ENCODE measurements at places on chromosomes 12 and 14.

DNA sequence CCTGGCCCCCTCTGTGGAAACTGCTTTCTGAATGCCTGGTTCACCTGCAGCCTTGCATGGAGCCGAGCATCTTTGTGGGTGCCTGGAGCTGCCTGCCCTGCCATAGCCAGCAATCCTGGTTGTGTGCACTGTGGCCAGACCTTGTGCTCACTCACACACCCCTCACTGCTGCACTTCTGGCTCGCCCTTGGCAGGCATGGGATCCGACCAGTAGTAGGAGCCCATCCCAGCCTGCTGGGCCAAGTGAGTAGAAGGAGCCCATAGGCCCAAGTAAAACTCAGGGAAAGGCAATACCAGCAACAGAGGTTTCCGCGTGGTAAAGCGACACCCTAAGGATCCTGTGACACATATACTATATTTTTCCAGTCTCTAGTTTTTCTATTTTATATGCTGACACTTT lies 270.0 kb upstream of the NAV3 start:
- no peak for DNase-seq

DNA sequence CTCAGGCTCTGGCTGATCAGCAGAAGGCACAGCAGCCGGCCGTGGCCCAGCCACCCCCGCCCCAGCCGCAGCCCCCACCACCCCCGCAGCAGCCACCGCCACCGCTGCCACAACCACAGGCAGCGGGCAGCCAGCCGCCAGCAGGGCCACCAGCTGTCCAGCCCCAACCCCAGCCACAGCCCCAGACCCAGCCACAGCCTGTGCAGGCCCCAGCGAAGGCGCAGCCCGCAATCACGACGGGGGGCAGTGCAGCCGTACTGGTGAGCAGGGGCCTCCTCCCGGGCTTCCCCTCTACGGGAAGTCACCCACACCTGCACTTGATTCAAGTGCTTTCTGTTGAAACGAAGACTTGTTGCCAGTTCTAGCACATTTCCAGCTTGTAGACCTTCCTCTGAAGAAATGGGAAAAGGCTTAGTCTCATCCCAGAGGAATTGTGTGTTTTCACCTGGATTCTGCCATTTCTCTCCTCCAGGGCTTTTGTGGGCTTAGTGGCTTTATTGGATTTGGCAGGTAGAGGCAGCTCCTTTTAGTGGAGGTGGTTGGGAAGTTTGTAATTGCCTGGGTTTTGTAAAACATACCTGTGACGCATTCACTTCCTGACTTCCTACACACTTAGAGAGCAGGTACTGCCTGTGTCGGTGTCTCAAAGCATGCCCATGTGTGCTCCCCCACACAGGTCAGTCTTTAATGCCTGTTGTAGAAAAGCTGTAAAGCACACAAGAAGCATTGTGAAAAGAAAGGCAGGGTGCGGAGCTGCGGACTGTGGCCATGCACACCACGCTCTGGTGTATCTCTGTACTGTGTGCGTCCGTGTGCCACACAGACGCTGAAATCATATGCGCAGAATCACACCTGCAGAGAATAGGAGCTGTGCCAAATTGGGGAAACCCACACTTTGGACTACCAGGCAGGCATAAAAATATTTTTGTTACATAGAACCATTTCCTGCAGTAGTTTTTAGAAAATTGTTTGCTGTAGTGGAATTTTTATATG lies 90.5 kb downstream of the DDX51 start:
- no peak for DNase-seq

DNA sequence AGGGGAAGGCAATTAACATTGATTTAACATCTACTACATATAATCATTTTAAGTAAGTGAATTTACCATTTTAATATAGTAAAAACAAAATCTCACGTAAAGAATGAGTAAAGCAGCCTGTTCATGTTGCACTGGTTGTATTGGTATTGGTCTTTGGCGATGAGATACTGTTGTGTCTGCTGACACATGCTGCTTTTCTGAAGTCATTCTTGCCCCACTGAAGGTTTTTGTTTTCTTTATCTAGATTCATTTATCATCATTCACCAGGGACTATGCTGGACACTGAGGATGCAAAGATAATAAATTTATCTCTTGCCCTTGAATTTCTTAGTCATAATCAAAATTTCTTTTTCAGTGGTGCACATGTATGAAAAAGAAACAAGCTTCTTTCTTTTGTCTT lies 246.2 kb upstream of the NPAS3 start:
- DNase-seq: no peak

DNA sequence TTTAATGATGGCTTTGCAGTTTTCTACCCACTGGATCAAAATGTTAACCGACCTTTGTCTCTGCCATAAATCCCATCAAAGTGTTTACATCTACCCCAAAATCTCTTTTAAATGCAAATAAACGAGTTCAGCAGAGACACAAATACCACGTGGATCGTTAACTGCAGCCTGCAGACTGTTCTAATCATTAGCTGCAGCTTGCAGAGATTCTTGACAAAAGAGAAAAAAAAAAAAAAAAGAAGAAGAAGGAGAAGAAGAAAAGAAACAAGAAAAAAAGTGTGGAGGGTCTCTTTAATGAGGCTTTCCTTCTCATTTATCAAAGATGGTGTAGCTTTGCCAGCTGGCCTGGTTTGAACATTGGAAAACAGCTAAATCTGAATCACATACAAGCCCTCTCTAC lies 275.7 kb downstream of the NEDD1 start:
- no peak for DNase-seq

DNA sequence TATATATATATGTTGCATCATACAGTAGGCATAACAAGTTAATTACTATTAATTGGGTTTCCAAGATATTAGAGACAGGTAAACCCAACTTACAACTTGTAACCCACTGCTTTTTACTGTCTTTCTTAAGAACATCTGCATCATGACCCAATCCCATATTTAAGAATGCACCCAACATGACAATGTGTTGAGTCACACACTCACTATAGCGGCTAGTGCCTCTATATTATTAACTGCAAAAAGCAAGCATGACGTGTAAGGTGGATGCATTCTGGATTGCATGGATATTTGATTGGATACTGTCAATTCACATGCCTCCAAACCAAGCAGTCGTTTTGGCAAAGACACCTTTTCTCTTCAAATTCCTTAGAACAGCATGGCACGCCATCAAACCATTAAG lies 68.2 kb downstream of the KSR2 start:
- no peak for DNase-seq

DNA sequence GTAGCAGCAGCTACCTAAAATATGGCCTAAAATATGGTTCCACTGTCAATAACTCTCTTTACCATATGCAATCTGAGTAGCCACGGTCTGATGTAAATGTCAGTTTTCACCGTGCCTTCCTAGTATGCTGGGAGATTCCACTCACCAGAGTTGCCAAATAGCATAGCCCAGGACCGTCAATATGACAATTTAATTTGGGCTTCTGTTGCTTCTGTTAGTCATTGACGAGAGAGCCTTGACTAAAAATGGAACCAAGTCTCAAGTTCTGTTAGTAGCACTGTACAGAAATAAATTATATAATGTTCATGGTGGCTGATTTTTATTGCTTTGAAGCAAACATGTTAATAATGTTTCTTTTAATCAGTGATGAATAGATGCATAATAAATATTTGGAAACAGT lies 348.4 kb downstream of the BCAT1 start:
- DNase-seq: no peak

- DNase-seq: no peak
Measured at GRCh38 chr14:23605931-23606585, 27.5 kb upstream of the JPH4 start.
